ENCODE measurements at places on chromosomes 4 and X.

DNA sequence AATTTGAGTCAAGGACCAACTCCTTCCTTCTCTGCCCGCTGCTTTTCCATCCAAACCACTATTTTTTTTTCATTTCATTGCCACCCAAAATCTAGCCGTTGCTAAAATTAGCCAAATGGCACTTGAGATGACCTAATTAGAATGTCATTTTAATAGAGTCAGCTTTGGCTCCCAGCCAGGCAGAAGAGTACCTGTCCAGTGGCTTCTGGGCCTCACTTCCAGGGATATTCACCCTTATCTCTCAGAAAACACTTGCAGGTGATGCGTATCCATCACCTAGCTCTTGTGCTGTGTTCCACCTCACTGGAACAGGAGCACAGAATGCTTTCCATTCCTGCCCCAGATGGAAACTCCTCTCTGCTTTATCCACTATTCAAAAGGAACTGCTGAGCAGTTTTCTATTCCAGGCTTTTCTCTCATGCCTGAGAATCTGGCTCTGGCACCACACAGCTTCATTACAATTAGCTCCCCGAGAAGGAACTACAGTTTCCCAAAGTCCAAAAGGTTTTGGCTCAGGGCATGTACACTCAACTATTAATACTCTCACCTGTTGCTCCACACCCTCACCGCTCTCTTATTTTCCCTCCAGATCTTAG, 18.5 kb downstream of the MAGEA9B start:
- DNase-seq, result no peak

DNA sequence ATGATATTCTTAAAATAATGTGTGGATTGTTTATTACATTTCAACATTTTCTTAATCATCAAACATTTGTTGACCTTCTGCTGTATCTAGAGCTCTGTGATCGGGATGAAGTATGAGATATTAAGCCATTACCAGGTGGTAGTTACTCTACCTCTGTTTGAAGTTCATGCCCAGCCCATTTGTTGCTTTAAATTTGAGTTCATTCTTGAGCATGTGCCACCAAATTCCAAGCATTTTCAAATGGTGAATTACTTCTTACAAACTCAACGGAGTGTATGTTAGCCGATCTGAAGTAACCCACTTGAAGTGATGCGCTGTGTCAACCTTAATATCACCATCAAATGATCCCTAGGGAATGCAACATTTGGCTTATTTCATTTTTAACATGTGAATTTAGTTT, 7.3 kb upstream of the DTHD1 start:
- no peak for DNase-seq

DNA sequence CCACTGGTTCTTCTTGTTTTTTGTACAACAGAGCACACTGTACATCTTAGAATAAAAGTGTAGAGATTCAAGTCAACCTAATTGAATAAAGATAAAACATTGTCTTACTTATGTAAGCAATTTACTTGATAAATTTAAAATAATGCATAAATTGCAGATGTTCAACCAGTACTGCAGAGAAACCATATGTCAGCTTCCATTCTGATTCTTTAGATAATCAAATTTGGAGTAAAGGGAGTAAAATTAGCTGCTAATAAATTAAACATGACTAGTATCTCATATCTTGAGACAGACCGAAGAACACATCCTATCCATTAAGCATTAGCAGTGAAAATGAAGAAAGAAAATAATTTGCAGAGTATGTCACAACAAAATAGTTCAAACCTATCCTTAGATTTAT, 261.2 kb downstream of the GASK1B start:
- no peak for DNase-seq

- no peak for DNase-seq
Measured at GRCh38 chr4:128298146-128298758, 10.6 kb upstream of the PGRMC2 start.

- DNase-seq, result no peak
Measured at GRCh38 chrX:40573763-40574162, 7.0 kb upstream of the ATP6AP2 start.

All from GM20000 (cell line).